Activated CD8-positive, alpha-beta memory T cell treated with anti-CD3 and anti-CD28 coated beads for 4 hours (primary cell): ENCODE measurements at places on chromosomes 1 and 21.
A peak's percentile ranks its signal among the peaks of the same experiment; 100 is the strongest.

- DNase-seq = no peak
Observed at GRCh38 chr1:212539737-212540430, 68.7 kb upstream of the ATF3 start.

- no peak for DNase-seq
Observed at GRCh38 chr1:224894915-224895314, 34.6 kb upstream of the DNAH14 start.

DNA sequence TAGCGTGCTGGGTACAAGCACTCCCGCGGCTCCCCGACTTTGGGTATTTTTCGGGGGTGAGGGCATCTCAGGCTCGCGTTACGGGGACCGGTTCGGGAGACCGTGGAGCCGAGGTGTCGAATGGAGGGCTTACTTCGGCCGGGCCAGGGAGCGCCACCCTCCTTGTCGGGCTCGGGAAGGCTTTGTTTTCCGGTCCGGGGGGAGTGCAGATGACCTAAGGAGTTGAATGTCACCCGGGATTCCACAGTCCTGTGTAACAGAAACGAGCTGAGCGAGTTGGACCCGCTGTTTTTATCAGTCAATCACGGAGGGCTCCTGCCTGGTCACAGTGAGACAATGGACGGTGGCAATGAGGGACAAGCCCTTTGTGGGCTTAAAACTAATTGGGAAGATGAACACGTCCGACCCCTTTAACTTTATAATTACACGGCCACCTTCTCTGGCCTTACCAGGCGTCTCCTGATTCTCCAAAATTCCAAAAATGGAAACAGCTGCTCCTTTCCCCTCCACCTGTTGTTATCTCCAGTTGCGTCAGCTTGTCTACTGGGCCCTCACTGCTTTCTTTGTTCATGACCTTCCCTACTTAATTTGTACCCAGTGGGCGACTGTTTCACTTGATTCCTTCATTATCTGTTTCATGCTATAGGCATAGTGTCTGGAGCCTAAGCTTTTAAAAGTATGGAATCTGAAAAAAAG lies 929 bp upstream of the TRIM45 start:
- no peak for DNase-seq

GRCh38 chr1:197510691-197511378 lies 242.8 kb downstream of the CRB1 start:
- DNase-seq = no peak

GRCh38 chr21:42493109-42494060 lies 2.6 kb downstream of the RSPH1 start:
- no peak for DNase-seq

GRCh38 chr1:191609305-191609704 lies 549.0 kb upstream of the RGS18 start:
- no peak for DNase-seq

DNA sequence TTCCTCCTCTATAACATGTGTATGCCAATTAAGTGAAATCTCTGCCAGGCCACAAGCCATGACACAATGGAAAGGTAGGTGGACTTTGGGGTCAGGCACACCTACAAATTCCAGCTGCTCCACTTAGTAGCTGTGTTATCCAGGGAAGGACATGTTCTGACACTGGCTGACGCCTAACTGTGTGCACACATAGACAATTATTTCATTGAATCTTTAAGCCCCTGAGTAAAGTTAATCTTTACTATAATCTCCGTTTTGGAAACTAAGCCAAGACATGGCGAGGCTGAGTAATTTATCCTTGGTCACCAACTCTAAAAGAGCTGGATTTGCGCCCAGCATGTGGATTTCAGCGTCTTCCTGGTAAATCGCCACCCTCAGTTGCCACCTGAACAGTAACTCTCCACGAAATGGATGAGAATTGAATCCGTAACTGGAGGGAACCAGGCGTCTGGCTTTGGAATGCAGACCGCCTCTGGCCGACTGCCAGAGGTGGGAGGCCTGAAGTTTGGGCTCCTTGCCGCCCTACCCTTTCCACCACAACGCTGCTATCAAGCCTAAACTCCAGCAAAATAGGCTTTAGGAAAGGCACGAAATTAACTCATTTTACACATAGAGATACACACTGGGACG lies 888 bp upstream of the SNRPE start:
- DNase-seq = no peak

DNA sequence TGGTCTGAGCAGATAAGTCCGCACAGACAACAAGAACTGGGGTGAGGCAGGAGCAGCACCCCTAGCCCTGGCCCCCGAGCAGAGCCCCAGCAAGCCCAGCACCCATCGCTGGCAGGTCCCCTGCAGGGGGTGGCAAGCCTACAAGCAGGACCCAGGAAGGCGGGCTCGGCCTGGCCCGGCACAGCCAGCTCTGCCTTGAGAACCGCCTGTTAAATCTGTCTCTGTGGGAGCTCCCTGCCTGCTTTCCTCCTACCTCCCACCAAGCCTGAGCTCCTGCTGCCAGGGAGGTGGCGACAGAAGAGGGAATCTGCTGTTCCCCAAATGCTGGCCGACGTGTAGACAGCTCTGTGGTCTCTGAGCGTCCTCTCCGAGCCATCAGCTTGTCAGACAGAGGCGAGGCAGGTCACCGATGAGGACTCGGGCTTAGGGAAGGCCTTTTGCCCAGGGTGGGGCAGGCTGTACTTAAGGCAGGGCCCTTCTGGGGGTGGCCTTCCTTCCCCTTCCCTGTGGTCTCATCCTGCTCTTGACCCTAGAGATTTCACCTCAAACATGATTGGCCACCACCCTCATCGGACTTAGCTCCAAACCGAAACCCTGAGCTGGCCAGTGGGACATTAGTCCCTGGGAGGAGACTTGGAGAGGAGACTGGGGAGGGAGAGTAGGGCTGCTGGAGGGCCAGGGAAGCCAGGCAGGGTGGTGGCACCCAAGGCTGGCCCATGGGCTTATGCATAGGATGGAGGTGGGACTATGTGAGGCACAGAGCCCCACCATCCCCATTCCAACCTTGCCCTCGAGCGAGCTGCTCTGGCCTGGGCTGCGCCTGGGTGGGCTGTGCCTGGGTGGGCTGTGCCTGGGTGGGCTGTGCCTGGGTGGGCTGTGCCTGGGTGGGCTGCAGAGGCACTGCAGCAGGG lies 7.7 kb downstream of the SELENON start:
- DNase-seq = no peak

- DNase-seq = no peak
Observed at GRCh38 chr21:36784947-36785346, 86.0 kb downstream of the SIM2 start.

DNA sequence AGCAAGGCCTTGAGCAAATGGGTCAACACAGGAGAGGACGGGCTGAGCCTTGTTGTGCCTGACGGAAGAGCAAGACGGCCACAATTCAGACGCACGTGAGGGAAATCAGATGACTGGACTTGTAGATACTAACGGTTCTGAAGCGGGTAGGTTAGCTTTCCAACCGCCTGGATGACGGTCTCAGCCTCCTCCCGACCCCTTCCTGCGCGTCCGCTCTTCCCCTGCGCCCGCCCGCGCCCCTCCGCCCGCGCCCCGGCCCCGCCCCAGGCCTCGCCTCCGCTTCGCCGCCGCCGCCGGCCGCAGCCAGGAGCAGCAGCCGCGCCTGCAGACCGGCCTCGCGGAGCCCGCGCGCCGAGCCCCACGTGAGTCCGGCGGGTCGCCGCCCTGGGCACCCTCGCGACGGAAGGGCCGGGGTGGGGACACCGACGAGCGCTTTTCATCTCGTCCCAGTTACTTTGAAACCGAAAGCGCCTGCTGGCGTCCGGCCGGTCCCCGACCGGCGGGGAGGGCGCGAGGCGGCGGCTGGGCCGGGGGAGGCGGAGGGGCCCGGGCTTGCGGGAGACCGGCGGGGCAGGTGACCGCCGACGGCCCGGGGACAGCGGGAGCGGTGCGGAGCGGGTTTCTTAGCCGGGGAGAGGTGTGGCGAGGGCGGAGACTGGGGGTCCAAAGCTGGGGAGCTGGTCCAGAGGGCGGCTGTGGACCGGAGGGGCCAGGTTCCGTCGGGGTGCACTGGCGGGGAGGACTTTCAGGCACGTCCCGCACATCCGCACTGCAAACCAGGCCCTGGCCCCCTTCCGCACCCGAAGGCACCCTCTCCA lies at the start of gene TRAF5:
Gene TRAF5, plus strand, starts transcription at position 306 of the 818 bp plus-strand sequence. CDS start 26,407 bp downstream, outside the sequence.
- DNase-seq = peak; percentile 18

DNA sequence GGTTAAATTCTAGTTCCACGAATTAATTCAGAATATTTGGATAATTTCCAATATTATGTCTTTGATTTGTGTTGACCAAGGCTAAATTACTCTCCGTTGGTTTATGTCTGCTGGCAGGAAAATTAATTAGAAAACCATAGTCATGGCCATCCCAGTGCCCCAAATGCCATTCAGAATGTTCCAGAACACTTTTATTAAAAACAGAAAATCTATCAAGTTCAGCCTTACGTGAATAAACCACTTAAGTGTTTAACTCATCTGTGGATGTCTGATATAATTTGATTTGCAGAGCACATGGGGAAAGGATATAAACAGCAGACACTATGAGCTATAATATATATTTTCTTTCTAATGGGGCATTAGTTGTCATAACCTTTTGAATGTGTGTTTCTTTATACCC lies 480.7 kb downstream of the MRPL39 start:
- no peak for DNase-seq

GRCh38 chr1:83527987-83528386 lies 470.9 kb downstream of the TTLL7 start:
- no peak for DNase-seq

- no peak for DNase-seq
Observed at GRCh38 chr1:25204797-25205480, 27.4 kb downstream of the SYF2 start.

DNA sequence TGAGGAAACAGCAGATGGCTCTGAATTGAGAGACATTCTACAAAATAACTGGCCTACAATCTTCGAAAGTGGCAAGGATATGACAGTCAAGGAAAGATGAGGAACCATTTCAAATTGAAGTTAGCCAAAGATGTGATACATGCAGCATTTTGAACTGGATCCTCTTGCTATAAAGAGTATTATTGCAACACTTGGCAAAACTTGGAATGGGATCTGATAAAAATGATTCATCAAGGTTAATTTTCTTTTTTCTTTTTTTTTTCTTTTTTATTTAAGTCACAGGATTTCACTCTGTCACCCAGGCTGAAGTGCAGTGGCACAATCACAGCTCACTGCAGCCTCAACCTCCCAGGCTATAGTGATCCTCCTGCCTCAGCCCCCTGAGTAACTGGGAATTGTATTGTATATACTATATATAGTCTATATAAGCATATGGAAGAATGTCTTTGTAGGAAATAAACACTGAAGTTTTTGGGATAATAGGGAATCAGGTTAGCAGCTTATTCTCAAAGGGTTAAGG lies 49.8 kb upstream of the GJA8 start:
- no peak for DNase-seq

GRCh38 chr1:42340093-42340492 lies 5.1 kb upstream of the FOXJ3 start:
- DNase-seq = no peak

GRCh38 chr1:111561328-111561727 lies 57.9 kb upstream of the ADORA3 start:
- no peak for DNase-seq

DNA sequence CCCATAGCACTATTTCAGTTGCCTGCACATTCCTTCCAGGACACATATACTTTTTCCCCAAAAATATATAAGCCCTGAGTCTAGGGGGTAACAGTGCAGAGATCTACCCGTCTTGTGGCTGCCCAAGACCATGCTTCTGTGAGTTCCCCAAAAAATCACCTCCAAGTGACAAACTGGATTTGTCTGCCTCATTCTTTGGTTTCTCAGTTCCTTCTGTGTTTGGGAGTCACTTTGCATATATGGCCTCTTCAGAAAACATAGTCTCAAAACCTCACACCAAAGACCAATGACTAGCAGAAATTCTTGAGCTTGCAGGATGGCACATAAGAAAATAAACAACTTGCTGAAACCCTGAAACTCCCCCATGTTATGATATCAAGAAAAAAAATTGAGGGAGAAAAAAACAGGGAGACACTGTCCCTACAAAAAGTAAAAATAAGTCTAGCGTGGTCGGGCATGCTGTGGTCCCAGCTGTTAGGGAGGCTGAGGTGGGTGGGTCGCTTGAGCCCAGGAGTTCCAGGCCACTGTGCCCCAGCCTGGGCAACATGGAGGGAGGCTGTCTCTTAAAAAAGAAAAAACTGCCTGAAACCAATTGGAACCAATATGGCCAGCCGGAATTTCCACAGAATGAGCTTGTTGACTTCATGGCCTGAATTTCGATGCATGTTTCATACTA lies 8.0 kb downstream of the JMJD4 start:
- no peak for DNase-seq

- no peak for DNase-seq
Observed at GRCh38 chr1:118204105-118204504, 19.1 kb upstream of the SPAG17 start.
